Forelimb muscle (tissue), 1 donor: ENCODE measurements at places on chromosomes 11 and 22. TPM values are rescaled to one million over a fixed set of nuclear protein-coding genes. Genes with fewer than 3 reads are reported as not detected.

GRCh38 chr11:68854273-68854958 is 12.7 kb upstream of the CPT1A start:
- DNase-seq = no peak

DNA sequence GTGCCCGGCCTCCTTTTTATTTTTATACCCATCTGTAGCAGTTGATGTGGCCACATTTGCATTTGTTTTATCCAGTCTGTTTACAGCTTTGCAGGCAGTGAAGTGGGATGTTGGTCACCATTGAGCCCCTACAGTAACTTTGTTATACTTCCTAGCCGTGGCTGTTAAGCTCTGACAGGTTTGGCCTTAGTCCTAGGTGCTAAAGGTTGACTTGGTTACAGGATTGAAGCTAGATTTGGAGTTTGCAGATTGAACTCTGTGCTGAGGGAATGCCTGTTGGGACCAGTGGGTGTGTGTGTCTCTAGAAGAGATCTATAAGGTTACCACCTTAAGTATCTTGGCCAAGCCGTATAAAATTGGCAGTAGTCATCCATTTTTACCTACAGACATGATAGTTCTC is 91.2 kb downstream of the PPP6R3 start:
- DNase-seq = no peak

ST3GAL4 gene
- 27.2 TPM for polyA plus RNA-seq

DNA sequence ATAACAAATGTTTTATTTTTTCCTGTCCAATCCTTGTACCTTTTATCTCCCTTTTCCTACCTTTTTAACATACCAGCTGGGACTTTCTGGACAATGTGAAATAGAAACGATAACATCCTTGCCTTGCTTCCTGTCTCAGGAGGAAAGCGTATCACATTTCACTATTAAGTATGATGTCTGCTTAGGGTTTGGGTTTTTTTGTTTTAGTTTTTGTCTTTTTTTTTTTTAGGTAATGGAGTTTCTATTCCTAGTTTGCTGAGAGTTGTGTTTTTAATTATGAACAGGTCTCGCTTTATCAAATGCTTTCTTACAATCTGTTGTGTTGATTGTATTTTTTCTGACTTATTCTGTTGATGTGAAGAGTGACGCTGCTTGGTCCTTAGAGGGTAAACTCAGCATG is 64.2 kb upstream of the KCNQ1OT1 start:
- no peak for DNase-seq

- DNase-seq = peak; percentile 11
Observed at GRCh38 chr11:112129656-112130055, 34.2 kb downstream of the IL18 start.

OR52E8 gene
- polyA plus RNA-seq = not detected

- DNase-seq = no peak
Observed at GRCh38 chr22:38041760-38042487, 15.3 kb upstream of the PICK1 start.

- DNase-seq = no peak
Observed at GRCh38 chr11:93279851-93280347, 50.6 kb upstream of the DEUP1 start.

DNA sequence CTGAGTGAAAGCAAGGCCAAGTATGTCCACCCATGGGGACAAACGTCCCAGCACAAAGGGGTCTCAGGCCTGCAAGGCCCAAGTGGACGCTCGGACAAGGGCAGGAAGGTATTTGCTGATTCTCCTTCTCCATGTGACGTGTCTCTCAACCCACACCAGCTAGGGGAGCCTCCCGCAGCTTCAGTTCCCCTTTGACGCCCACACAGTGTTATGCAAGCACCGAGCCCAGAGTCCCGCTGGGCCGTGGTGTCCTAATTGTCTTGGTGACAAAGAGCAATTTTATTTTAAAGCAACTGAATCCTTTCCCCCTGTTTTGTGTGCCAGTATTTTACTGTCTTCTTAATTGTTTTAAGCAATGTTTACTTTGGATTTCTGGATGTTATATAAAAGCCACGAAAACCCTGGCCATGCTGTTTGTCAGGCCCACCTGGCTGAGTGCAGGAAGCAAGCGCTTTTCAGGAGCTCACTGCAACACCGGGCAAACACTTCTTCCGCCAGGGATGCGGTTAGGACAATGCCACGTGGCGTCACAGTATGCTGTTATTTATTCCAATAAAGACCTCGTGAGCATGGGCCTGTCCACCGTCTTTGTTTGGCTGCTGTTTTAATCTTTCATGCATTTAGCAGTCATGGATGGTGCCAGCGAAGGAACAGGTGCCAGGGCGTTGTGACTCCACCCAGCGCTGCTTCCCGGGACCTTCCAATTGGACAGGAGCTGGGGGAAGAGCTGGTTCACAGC is 8.2 kb upstream of the PARVG start:
- DNase-seq = no peak

GRCh38 chr22:39110631-39111561 is 13.9 kb downstream of the APOBEC3H start:
- DNase-seq = no peak

GRCh38 chr22:46057246-46058090 is 80.5 kb upstream of the WNT7B start:
- no peak for DNase-seq

TRMT112 gene
- 154 TPM for polyA plus RNA-seq

DNA sequence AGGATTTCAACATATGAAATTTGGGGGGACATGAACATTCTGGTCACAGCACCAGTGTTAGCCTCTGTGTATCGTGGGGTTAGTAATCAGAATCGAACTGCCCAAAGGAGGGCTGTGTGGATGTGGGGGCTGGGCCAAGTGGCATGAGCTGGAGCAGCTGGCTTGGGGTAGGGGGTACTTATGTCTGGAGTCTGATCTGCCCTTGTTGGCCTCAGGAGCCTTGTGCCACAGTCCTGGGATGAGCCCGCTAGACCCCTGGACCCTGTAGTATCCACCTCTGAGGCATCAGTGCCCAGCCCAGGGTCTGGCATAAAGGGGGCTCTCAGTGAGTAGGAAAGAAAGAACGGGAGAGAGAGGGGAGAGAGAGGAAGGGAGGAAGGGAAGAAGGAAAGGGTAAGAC is 67.3 kb downstream of the LRRC32 start:
- DNase-seq = no peak

DEUP1 gene
- polyA plus RNA-seq = not detected

DNA sequence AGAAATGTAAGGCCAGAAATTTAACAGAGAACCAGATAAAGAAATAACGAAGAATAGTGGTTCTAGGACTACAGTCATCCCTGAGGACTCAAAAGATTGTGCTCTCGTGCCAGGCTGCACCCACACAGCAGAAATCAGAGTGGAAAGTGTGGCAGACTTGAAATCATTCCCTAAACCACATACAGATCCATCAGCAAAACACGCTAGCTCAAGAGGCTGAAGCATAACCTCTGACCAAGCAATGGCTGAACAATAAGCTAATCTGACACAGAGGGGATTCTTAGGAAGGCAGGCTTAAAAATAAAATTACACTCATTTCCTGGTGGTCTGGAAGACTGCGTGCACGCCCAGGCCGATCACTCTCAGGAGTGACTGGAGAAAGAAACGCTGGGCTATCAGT is 19.0 kb downstream of the NCF4 start:
- no peak for DNase-seq

GRCh38 chr11:57214098-57214417 is 23.0 kb downstream of the APLNR start:
- DNase-seq = no peak

DNA sequence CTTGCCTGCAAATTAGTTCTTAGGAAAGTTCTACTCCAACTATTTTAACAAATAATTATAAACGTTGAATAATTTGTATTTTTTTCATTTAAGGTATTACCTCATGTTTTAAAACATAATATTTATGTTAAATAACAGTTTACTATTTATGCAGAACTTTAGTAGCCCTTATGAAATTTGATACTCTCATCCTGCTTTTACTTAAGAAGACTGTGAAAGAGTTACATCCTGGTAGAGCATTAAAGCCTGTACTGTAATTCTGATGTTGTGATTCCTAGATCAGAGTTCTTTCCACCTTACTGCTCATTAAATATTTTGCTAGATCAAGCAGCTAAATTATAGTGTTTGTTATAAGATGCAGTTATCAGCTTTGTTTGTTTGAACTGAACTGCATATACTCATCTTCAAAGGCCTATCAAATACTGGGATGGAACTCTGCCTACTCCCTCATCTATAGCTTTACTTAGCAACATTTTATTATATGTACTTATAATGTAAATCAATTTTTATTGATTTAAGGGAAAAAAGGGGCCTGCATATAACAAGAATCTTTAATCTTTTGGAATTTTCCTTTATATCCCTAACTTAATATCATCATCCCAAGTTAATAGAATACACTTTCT is 304.2 kb downstream of the DYNC2H1 start:
- DNase-seq = no peak

DNA sequence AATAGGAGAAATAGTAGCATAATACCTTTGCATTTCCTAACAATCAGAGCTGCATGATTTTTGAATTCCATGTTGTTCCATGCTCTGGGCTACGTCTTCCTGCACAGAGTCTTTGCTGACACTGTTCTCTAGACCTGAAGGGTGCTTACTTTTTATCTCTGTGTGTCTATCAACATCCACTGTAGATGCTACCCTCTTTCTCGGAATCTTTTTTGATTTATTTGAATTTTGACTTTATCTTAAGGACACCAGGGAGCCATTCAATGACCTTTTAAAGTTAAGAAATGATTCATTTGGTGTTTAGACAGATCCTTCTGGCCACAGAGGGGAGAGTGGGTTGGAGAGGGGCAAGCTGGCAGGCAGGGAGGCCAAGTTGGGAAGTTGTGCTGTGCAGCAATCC is 90.1 kb downstream of the LDLRAD3 start:
- DNase-seq = no peak

GSTT2 gene
- polyA plus RNA-seq = 0.32 TPM

DNA sequence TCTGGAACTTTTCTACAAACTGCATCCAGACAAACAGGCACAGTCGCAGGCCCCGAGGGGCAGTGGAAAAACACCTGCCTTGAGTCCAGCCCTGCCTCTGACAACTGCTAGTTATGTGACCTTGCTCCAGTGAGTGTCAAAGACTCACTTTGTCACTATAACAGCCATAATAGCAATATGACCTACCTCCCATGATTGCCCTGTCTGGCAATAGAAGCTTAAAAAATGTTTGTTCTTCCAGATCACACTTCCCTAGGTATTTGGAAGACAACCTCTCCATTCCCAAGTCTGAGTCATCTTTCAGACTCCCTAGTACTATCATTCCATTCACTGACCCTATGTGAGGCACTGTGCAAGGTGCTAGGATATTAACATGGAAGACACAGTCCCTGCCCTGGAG is 74.5 kb downstream of the RPL27A start:
- no peak for DNase-seq

PDGFB gene
- 18.3 TPM for polyA plus RNA-seq

GRCh38 chr11:241634-242033 is 4.9 kb downstream of the PSMD13 start:
- DNase-seq = no peak

MRGPRE gene
- polyA plus RNA-seq = not detected

GRCh38 chr22:48105259-48105658 is 1342.8 kb downstream of the TBC1D22A start:
- no peak for DNase-seq

DNA sequence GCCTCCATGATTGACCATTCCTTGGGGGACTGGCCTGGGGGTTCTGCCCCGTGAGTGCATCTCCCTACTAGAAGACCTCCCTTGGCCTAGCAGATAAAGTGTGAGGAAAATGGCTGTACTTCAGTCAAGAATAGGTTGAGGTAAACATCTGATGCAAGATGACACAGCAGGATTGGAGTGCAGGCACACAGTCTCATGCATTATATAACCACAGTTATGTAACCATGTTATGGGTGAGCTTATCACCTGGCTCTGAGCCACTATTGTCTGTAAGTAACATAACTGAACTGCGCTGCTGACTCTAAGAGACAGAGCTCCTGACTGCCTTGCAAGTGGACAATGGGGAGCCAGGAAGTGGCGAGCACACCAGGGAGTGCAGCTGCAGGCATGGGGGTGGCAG is 378.7 kb upstream of the ANO5 start:
- no peak for DNase-seq

GRCh38 chr11:82229341-82229740 is 504.3 kb downstream of the FAM181B start:
- no peak for DNase-seq

DNA sequence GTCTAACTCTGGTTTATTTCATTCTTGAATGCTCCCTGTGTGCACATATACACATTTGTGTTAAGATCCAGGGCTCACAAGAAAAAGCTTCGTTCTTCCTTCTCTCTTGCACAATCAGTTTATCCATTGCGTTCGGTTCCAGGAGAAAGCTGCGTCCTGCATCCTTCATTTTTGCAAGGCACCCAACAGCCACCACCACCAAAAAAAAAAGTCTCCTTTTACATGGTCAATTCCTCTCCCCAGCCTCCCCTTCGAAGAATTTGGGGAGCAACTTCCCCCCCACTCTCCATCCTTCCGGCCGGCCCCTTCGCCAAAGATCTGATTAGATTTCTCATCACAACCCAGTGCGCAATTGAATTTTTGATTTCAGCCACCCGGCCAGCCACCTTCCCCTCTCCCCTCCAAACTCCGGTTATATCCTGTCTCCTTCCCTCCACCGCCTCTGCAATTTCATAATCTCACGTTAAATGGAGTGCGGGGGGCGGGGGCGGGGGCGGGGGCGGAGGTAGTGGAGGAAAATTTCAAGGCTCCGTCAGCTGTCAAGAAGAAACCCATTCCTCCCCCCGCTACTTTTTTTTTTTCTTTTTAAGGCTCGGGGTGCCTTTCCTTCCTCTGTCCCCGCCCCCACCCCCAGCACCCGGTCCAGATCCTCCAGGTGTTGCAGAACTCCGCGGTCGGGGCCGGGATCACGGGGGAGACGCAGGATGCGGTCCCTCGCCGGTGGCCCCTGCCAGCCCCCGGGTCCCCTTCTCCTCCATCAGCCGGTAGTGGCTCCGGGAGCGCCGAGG is 1166.5 kb downstream of the LRRC4C start:
- no peak for DNase-seq

- peak; percentile 83 for DNase-seq
Observed at GRCh38 chr11:12827929-12828812, 153.9 kb downstream of the TEAD1 start.

DNA sequence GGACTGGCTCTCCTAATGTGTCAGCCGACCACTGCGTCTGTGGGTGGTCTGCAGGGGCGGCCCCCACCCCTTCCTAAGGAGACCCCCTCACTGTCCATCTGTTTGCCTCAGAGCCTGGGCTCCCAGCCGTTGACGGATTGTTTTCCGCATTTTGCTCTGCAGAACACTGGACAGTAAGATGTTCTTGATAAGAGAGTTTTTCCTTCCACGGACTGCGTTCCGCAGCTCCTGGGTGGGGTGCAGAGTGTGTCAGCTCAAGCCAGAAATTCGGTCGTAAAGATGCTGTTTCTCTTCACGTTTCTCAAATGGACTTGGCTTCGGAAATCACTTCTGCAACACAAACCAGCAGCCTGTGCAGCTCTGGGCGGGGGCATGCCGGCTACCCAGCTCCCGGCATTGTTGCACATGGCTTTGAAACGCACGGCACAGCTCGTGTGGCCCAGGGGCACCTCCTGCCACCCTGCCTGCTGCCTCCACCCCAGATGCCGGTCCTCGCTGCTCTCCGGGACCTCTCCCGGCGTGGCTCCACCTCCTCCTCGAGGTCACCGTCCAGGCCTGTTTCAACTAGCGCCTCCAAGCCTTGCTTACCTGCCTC is 2.9 kb upstream of the MRGPRG start:
- no peak for DNase-seq

GRCh38 chr11:110463153-110463552 is 33.4 kb downstream of the FDX1 start:
- DNase-seq = no peak

- DNase-seq = no peak
Observed at GRCh38 chr22:39496131-39496838, 5.8 kb upstream of the MIEF1 start.

GAS2L1 gene
- polyA plus RNA-seq = 9.6 TPM
